Mucosa of gallbladder (tissue), 1 donor: ENCODE measurements at places on chromosomes 7 and 10. TPM values are rescaled to one million over a fixed set of nuclear protein-coding genes. Genes with fewer than 3 reads are reported as not detected.
A peak's percentile ranks its signal among the peaks of the same experiment; 100 is the strongest.

Gene TRIL
- 1.4 TPM for total RNA-seq

Gene ADRA2A
- total RNA-seq, result 346 TPM

Gene DLX6
- not detected for total RNA-seq

- DNase-seq, result no peak
These were observed 19.6 kb upstream of the AGMO start for GRCh38 chr7:15581352-15581951.

DNA sequence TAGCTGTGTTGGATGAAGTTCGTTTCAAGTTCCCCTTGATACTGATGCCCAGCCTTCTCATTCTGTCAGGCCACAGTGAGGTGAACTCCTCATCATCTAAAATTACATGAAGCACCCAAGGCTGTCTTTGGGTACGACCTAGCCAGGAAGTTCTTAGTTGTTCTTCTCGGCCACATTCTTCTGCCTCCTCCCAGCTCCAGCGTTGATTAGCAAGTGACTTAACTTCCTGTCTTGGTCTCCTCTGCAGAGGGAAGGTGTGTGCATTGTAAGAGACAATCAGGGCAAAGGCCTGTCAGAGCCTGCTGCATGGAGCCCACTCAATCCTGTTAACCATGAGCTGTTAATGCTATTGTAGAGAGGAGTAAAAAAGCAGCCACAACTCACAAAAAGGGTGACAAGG is 43.2 kb upstream of the CPXM2 start:
- no peak for DNase-seq

DNA sequence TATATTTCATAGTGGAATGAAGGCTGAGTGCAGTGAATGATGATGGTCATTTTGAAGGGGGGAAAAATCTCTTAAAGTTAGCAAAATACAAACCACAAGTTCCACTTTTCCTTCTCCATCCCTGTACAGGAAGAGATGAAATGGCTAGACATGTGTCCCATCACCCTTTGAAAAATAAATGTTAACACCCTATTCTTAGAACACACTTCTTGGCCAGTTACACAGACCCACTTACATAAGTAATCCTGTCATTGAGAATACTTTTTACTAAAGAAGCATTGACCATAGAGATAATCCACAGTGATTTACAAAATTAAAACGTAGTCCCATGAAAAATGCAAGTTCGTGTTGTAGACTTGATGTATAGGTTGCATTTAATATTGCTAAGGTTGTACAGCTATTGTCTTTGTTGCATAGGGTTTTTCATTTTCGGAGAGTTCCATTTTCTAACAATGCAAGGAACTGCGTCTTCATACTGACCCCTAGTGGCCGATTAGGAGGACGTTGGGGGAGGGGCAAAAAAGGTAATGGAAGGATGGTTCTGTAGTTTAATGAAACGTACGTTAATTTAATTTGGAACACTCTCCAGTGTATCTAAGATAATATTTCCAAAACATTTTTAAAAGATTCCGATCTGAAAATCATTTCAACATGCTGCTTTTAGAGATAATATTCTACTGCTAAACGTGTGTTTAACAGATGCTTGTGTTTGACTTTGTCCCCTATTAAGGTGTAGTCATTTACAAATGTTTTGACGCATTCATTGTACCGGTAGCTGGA is 60.9 kb downstream of the ARMC3 start:
- peak; percentile 70 for DNase-seq

GRCh38 chr7:19455623-19456022 is 253.2 kb downstream of the POLR1F start:
- DNase-seq, result no peak

- DNase-seq, result no peak
These were observed 13.8 kb upstream of the AFAP1L2 start for GRCh38 chr10:114418109-114418508.

DNA sequence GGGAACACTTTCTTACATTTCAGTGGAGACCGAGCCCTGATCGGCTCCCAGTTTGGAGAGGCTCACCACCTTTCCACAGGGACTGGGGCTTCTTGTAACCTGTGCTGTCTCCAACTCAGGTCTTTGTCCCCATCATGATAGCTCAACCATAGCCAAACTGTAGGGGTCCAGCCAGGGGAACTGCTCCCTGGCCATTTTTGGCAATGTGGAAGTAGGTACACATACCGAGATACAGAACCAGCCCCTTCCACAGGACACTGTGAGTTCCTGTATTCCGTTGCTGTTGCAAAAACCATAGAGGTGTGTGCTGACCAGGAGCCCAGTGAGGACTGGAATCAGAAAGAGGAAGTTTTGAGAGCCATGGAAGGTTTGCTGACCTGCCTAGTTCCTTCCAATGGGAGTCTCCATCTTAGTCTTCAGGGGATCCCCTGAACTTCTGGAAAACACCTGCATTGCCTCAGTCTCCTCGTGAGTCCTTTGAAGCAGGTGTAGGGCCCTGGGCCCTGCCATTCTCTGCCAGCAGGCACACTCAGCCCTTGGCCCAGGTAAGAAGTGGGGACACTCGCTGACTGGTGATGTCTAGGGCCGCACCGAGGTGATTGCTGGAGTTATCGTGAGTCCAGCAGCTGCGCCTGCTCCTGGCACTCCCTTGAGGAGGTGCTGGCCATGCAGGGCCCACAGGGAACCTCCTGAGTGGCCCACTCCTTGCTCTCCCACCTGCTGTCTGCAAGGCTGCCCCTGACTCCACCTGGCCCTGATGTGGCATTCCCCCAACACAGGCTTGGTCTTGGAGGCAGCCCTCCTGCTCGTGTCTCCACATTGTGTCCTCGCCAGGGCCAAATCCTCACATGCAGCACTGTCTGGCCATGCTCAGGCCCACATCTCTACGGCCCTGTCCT is 11.2 kb downstream of the WDFY4 start:
- no peak for DNase-seq

DNA sequence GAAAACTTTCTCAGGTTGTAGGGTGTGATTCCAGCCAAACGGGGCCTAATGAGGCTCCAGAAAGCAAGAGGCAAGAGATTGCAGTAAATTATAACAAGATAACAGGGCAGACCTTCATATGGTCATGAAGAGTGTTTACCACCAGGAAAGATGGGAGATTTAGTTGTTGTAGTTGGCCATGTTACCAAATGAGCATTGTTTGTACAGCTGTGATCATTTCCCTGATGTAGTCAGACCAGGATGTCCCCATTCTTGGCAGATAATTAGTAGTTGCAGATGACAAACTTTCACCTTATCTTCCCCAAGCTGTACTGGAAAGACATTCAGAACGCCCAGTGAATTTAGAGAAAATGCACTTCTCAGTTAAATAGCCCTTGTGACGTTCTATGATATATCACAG is 630.8 kb downstream of the ANKRD7 start:
- DNase-seq, result no peak
